Natural killer cell (primary cell): ENCODE measurements at places on chromosomes 6 and 20. TPM values are rescaled to one million over a fixed set of nuclear protein-coding genes. Genes with fewer than 3 reads are reported as not detected.
A peak's percentile ranks its signal among the peaks of the same experiment; 100 is the strongest.

GRCh38 chr6:138654715-138655634 lies 118.6 kb upstream of the CCDC28A start:
- H3K27ac ChIP-seq: no peak overlapping the region
- no peaks in the 10 kb centered on the region for H3K4me1 ChIP-seq
- no peaks in the 10 kb centered on the region for H3K36me3 ChIP-seq

GRCh38 chr6:138559143-138559542 lies 59.8 kb upstream of the NHSL1 start:
- H3K27ac ChIP-seq: no peak overlapping the region
- H3K4me3 ChIP-seq: no peak overlapping the region
- no peak for DNase-seq
- H3K27me3 ChIP-seq: no peaks in the 10 kb centered on the region

DNA sequence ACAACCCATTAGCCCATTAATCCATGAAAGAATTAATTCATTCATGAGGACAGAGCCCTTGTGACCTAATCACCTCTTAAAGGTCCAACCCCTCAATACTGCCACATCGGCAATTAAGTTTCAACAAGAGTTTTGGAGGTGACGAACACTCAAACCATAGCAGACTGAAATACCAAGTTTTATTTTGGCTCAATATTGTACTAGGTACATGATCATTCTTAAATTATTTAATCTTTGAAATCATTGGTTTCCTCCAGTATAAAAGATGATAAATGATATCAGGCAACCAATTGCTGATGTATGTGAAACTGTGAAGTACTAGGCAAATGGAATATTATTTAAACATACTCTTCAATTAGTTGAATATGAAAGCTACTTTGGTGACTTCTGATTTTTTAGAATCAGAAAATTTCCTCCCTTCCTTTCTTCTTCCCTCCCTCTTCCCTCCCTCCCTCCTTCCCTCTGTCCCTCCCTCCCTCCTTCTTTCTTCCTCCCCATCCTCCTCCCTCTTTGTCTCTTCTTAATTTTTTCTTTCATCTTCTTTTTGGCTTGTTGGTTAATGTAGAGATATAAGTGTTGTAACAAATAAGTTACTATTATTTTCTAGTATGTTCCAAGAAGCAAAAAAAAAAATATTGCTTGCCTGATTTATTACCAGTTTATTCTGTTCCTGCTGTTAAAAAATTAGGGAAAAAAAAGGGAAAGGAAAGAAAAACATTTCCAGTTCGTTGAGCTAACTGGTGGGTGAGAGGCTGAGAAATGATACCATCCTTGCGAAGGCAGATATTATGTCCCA lies 233.9 kb upstream of the ZNF217 start:
- H3K4me1 ChIP-seq: peaks cover 13% of the 10 kb centered on the region
- DNase-seq: no peak
- H3K27me3 ChIP-seq: no peaks in the 10 kb centered on the region
- no peak overlapping the region for H3K4me3 ChIP-seq

ELOVL4 gene
- total RNA-seq: not detected

HMGA1 gene
- total RNA-seq: 84.2 TPM

DNA sequence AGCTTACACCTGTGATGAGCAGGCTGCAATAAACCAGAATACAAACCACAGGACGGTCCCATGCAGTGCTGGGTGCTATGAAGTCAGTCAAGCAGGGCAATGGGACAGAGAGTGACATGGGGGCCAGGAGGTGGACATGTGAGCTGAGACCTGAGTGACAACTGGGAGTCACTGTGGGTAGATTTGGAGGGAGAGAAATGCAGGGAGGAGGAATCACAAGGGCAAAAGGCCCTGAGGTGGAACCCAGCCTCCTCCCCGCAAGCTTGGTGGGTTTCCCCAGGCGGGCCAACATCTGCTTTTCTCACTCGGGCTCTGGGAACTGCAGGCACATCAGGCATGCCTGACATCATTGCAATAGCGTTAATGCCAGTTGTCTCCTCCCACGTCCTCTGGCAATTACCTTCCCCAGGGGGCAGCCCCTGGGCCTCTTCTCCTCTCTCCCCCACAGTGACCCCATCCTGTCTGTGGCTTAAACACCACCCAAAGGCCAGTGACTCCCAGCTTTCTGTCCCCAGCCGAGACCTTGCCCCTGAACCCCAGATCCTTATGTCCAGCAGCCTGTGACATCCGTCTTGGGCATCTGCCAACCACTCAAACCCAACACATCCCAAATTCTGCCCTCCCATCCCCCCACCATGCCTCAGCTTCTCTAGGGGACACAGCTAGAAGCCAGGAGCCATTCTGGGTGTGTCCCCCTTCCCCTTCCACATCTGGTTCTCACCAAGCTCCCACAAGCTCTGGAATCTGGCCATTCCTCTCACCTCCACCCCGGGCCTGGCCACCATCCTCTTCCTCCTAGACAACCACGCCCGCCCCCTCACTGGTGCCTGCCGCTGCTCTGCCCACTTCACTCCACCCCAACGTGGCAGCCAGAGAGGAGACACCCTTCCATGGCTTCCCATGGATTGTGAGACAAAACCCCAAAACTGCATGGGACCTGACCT lies 28.2 kb downstream of the PDRG1 start:
- H3K4me3 ChIP-seq: no peak overlapping the region
- no peaks in the 10 kb centered on the region for H3K36me3 ChIP-seq
- no peak for DNase-seq
- H3K4me1 ChIP-seq: no peaks in the 10 kb centered on the region
- no peaks in the 10 kb centered on the region for H3K27me3 ChIP-seq

DNA sequence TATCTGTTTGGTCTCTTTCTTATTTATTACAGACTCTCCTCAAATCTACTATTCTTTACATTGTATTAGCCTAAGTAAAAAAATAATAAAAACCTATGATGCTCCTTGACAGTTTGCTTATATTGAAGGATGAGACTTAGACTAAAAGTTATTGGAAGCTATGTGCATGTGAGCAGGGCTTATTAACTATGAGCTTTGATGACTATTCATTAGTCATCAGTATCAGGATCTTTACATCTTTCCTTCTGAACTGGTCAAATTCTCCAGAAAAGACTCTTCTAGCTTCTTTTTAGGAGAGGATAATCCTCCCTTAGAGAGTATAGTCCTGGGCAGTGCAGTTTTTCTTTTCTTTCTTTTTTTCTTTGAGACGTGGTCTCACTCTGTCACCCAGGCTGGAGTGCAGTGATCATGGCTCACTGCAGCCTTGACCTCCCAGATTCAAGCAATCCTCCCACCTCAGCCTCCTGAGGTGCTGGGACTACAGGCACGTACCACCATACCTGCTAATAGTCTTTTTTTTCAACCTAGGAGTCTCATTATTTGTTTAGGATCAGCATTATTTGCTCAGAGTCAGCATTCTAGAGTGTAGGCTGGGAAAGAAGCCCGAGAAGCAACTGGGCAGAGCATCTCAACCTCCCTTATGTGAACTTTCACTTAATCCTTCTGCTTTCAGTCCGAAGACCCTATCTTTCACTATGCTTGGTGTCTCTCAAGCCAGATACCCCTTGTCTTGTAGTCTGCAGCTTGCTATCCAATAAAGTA lies 37.1 kb upstream of the YWHAB start:
- no peak for DNase-seq
- H3K4me3 ChIP-seq: no peak overlapping the region
- no peak overlapping the region for H3K27ac ChIP-seq
- no peaks in the 10 kb centered on the region for H3K27me3 ChIP-seq
- no peaks in the 10 kb centered on the region for H3K36me3 ChIP-seq

ID4 gene
- not detected for total RNA-seq

- no peak for DNase-seq
- peaks cover 18% of the 10 kb centered on the region for H3K36me3 ChIP-seq
- H3K4me3 ChIP-seq: no peak overlapping the region
- H3K4me1 ChIP-seq: no peaks in the 10 kb centered on the region
These were observed 127.9 kb downstream of the DTNBP1 start for GRCh38 chr6:15534974-15535373.

DNA sequence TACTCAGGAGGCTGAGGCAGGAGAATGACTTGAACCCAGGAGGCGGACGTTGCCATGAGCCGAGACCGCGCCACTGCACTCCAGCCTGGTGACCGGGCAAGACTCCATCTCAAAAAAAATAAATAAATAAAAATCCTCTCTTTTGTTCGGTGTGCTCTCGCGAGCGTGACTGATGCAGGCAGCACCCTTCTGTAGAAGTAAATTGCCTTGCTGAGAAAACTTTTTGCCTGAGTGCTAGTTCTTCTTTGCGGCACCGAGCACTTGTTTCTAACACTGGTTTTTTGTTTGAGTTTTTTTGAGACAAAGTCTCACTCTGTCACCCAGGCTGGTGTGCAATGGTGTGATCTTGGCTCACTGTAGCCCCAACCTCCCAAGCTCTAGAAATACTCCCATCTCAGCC lies 30.5 kb downstream of the PLN start:
- no peak for DNase-seq
- peaks cover 5% of the 10 kb centered on the region for H3K4me1 ChIP-seq
- no peak overlapping the region for H3K27ac ChIP-seq
- H3K36me3 ChIP-seq: peaks cover 9% of the 10 kb centered on the region
- H3K27me3 ChIP-seq: no peaks in the 10 kb centered on the region

DNA sequence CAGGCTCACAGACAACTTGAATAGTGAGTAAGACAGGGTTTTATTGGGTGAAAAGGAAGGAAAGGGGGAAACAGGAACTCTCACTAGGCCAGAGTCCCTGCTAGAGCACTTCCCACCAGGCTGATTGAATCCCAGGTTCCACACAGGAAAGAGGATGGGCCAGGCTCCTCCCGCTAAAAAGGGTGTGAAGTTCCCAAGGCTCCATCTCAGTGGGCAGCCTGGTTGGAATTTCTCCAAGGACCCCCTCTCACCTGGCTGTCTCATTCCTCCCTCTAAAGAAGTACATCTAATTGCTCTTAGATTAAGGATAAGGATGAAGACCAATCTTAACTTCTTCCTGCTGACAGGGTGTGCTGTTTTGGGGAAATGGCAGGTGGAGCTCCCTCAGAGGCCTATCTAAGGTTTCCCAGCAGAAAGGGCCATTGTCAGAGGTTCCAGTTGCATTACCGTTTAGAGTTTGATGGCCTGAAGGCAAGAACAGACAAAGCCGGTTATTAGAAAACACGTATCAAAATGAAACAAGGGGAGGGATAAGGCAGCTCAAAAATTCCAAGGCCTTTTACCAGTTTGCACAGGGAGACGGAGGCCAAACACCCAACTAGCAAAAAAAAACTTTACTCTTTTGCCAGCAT lies 21.5 kb downstream of the COL19A1 start:
- H3K27ac ChIP-seq: peak overlapping the region; percentile 68
- no peak for DNase-seq
- no peaks in the 10 kb centered on the region for H3K36me3 ChIP-seq
- peaks cover 2% of the 10 kb centered on the region for H3K27me3 ChIP-seq
- no peak overlapping the region for H3K4me3 ChIP-seq

- no peak for DNase-seq
- H3K27me3 ChIP-seq: no peaks in the 10 kb centered on the region
- no peaks in the 10 kb centered on the region for H3K36me3 ChIP-seq
- no peak overlapping the region for H3K4me3 ChIP-seq
These were observed 49.2 kb downstream of the SMPDL3A start for GRCh38 chr6:122838060-122838780.

DNA sequence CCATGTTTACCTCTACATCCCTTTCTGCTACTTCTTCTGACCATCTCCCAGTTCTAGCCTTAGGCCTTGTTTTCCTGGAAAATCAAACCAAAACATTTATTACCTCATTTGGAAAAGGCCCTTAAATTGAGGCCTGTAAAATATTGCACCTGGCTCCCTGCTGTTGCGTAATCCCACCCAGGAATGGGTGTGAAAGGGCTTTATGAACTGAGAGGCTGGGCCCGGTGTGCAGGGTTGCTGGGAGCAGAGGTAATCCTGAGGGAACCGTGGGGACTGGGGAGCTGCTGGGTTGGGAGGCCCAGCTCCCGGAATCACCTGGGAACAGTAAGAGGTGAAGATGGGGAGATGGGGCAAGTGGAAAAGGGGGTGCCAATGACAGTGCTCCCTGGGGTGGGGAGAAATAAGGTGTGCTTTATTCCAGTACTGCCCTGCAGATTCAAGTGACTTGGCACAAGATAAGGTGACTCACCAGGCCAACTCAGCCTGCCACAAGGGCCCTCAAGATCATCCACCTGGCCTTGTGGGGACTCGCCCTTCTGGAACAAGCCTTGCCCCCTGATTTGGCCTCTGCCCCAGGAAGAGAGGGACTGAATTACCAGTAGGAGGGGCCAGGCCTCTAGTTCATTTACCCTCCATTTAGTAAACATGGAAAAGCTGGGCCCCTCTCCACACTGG lies 44.2 kb downstream of the KCNK5 start:
- no peak overlapping the region for H3K4me3 ChIP-seq
- DNase-seq: no peak
- H3K27ac ChIP-seq: no peak overlapping the region
- no peaks in the 10 kb centered on the region for H3K36me3 ChIP-seq

GRCh38 chr20:25320035-25320800 lies 70.4 kb downstream of the ABHD12 start:
- H3K36me3 ChIP-seq: no peaks in the 10 kb centered on the region
- no peaks in the 10 kb centered on the region for H3K27me3 ChIP-seq
- H3K4me3 ChIP-seq: no peak overlapping the region
- peak overlapping the region; percentile 81 for H3K27ac ChIP-seq
- DNase-seq: no peak

GRCh38 chr20:19397666-19398065 lies 185.2 kb downstream of the SLC24A3 start:
- H3K27me3 ChIP-seq: no peaks in the 10 kb centered on the region
- no peak overlapping the region for H3K27ac ChIP-seq
- DNase-seq: no peak
- H3K36me3 ChIP-seq: no peaks in the 10 kb centered on the region

GRCh38 chr20:10577648-10578047 lies 96.2 kb downstream of the JAG1 start:
- H3K27ac ChIP-seq: no peak overlapping the region
- no peaks in the 10 kb centered on the region for H3K27me3 ChIP-seq
- H3K36me3 ChIP-seq: no peaks in the 10 kb centered on the region
- no peak overlapping the region for H3K4me3 ChIP-seq
- no peak for DNase-seq

GRCh38 chr6:131257104-131257503 lies 121.8 kb downstream of the AKAP7 start:
- H3K27ac ChIP-seq: no peak overlapping the region
- no peaks in the 10 kb centered on the region for H3K27me3 ChIP-seq
- no peaks in the 10 kb centered on the region for H3K36me3 ChIP-seq
- no peaks in the 10 kb centered on the region for H3K4me1 ChIP-seq
- H3K4me3 ChIP-seq: no peak overlapping the region

- no peak overlapping the region for H3K27ac ChIP-seq
- no peaks in the 10 kb centered on the region for H3K27me3 ChIP-seq
- no peaks in the 10 kb centered on the region for H3K36me3 ChIP-seq
These were observed 4.8 kb downstream of the ZCCHC3 start for GRCh38 chr20:301886-302848.

OR12D3 gene
- not detected for total RNA-seq
